ENCODE measurements at places on chromosomes 1 and 21. TPM values are rescaled to one million over a fixed set of nuclear protein-coding genes. Genes with fewer than 3 reads are reported as not detected.

The FNDC10 gene
- total RNA-seq, result 0.99 TPM

The FAM177B gene
- 0.20 TPM for total RNA-seq

The SPRR2G gene
- total RNA-seq, result 13.6 TPM

The MYCL gene
- total RNA-seq, result 9.6 TPM

The FYB2 gene
- total RNA-seq, result 0.30 TPM

The ARHGAP30 gene
- total RNA-seq, result 7.9 TPM

The VSIG8 gene
- 8.2 TPM for total RNA-seq

The TRIM63 gene
- 4.7 TPM for total RNA-seq

The MIXL1 gene
- total RNA-seq, result not detected

The CD84 gene
- total RNA-seq, result 3.8 TPM

The EXO1 gene
- total RNA-seq, result 5.9 TPM

The MDM4 gene
- 87.5 TPM for total RNA-seq

The LCE1E gene
- 0.59 TPM for total RNA-seq

The GIPC2 gene
- 2.3 TPM for total RNA-seq

The DYRK3 gene
- 8.2 TPM for total RNA-seq

The IL22RA1 gene
- 5.0 TPM for total RNA-seq

The SPATA6 gene
- total RNA-seq, result 24.4 TPM

The THEM5 gene
- total RNA-seq, result 8.4 TPM

The S100A5 gene
- not detected for total RNA-seq

The SYT14 gene
- 1.2 TPM for total RNA-seq

The ASAP3 gene
- total RNA-seq, result 46.0 TPM

The CBR3 gene
- total RNA-seq, result 2.4 TPM

The PPT1 gene
- total RNA-seq, result 47.3 TPM

The LCE1A gene
- 1.7 TPM for total RNA-seq

The PIP5K1A gene
- total RNA-seq, result 70.1 TPM

The SPATA21 gene
- total RNA-seq, result not detected

The CCDC185 gene
- not detected for total RNA-seq

The CRNN gene
- 4.3 TPM for total RNA-seq

The LCE6A gene
- 4.4 TPM for total RNA-seq

The ABCA4 gene
- 3.8 TPM for total RNA-seq

The RGS8 gene
- total RNA-seq, result not detected

The MATN1 gene
- 1.4 TPM for total RNA-seq

The MTARC2 gene
- total RNA-seq, result 8.2 TPM

The AUNIP gene
- 1.1 TPM for total RNA-seq

The CHODL gene
- 11.8 TPM for total RNA-seq

The TFF2 gene
- total RNA-seq, result not detected

The OR2M3 gene
- not detected for total RNA-seq

The NDUFS5 gene
- 299 TPM for total RNA-seq

The SFN gene
- total RNA-seq, result 254 TPM

The PAPPA2 gene
- total RNA-seq, result 2.8 TPM

The ZYG11B gene
- 37.9 TPM for total RNA-seq

The KPRP gene
- total RNA-seq, result 0.89 TPM

The MTX1 gene
- total RNA-seq, result 19.1 TPM

The CFAP74 gene
- 0.49 TPM for total RNA-seq

The RABIF gene
- total RNA-seq, result 4.8 TPM

The POGK gene
- total RNA-seq, result 18.4 TPM

The SLFNL1 gene
- total RNA-seq, result 0.30 TPM

The GJB5 gene
- 18.0 TPM for total RNA-seq
